ENCODE measurements at places on chromosomes 1 and 21.

GRCh38 chr21:14451546-14451945 is 68.6 kb upstream of the HSPA13 start:
- no peak for DNase-seq

- DNase-seq, result no peak
These were observed 69.7 kb downstream of the ST6GALNAC3 start for GRCh38 chr1:76144247-76144646.

GRCh38 chr1:109935451-109935900 is 24.8 kb downstream of the CSF1 start:
- DNase-seq, result no peak

DNA sequence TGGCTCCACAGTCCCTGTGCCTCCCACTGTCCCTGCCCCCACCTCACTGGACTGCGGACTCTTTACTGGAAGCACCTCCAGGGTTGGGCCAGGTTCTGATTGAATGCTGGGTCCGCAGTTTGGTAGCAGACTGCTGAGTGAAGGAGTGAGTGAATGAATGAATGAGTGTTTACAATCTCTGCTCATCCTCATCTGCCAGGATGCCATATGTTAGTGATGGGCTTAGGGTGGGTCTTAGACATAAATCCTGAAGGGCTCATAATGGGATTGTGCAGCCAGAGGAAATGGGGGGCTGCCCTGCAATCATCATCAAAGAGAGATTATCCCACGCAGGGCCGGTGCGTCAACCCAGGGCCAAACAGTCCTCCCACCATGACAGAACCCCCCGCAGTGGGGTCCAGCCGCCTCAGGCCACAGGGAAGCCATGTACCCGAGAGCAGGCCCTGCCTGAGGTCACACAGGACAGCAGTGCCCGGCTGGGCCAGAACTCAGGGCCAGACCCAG is 26.1 kb downstream of the SLC1A7 start:
- DNase-seq, result no peak

DNA sequence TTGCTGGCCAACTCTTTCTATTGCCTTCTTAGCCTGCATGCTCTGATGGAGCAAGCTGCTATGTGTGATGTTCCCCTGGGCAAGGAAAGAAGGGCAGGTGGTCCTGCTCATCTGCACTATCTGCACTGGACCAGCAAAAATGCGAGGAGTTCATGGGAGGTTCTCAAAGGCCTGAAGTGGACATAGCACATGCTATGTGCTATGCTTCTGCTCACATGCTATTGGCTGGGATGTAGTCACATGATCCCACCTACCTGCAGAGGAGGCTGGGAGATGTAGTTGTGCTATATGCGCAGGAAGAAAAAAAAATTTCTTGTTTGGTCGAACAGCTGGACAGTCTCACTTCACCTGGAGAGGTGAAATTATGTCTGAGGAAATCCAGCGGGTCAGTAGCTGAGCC is 587.7 kb downstream of the MATN1 start:
- DNase-seq, result no peak

DNA sequence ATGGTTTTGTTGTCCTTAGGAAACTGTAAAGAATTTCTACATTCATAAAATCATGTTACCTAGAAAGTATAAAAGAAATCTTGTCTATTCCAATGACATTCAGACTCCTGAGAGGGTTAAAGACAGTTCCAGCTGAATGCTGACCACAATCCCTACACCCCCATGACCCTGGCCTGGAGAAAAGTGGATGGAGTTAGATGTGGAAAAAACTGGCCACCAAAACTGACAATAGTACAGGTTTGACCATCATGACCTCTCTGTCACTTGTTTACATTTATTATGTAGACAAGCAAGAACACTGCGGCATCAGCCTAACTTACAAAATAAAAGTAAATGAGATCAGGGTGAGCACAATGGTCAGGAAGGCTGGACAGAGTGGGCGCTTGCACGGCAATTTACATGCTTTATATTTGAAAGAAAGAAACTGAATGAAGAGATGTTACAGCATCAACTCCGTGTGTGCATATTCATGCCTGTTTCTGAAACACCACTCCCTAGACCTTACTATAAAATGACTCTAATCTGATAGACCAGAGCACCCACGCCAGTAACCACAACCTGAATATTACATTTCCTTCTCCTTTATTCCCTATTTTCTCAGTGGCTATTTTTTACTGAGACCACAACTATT is 116.0 kb downstream of the ESRRG start:
- no peak for DNase-seq

DNA sequence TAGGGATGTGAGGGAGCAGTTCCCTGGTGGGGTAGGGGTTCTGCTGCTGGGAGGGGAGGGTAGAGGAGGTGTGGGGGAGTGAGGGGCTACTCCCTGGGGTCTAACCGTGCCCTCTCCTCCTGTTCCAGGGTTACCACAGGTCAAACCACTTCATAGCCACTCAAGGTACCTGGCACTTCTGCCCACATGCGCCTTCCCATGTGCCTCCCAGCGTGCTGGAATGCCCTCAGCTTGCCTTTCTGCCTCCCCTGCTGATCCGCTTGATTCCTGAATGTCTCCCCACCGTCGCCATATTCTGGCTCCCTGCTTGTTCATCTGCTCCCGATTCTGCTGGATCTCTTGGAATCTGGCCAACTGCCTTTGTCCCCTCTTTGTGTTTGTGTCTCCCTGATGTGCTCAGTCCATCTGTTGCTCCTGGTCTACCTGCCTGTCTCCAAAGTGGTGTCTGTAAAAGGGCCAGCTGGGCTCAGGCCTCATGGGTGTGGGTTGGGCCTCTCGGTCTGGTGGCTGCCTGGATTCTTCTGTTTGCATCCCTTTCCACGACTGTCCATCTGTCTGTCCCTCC is 74.4 kb downstream of the PTPRU start:
- DNase-seq, result no peak

GRCh38 chr1:15708486-15709137 is 24.5 kb downstream of the PLEKHM2 start:
- DNase-seq, result no peak

DNA sequence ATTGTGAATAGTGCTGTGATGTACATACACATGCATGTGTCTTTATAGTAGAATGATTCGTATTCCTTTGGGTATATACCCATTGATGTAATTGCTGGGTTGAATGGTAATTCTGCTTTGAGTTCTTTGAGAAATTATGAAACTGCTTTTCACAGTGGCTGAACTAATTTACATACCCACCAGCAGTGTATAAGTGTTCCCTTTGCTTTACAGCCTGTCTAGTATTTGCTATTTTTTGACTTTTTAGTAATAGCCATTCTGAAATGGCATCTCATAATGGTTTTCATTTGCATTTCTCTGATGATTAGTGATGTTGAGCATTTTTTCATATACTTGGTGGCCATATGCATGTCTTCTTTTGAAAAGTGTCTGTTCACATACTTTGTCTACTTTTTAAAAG is 54.5 kb upstream of the FAM78B start:
- DNase-seq, result no peak

DNA sequence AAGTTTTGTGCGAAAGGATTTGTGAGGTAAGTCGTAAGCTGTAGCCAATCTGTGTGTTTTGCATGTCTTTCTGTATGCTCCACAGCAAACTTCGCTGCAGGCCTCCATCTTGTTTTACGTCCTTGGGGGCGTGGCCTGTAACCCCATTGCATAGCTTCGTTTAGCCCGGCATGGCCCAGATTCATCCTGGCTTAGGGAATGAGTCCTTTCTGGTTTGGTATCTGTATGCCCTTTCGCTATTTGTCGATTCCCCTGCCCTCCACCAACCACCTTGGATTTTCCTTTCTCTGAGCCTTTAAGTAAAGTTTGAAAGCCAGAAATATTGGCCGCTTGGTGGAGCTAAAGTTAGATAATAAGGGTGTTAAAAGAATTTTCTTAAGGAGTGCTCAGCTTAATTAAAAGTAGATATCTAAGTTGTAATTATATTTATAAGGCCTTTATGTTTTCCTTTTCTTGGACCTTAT is 1.1 kb downstream of the THEM4 start:
- DNase-seq, result no peak

GRCh38 chr1:209567698-209568175 is 15.8 kb upstream of the CAMK1G start:
- DNase-seq, result no peak

- no peak for DNase-seq
These were observed 45.4 kb downstream of the KCND3 start for GRCh38 chr1:111943846-111944749.

GRCh38 chr21:15774590-15774989 is 44.8 kb downstream of the USP25 start:
- no peak for DNase-seq

GRCh38 chr1:88768816-88769215 is 84.7 kb downstream of the PKN2 start:
- no peak for DNase-seq

- DNase-seq, result no peak
These were observed 867.8 kb downstream of the AMY1C start for GRCh38 chr1:104617474-104617873.

DNA sequence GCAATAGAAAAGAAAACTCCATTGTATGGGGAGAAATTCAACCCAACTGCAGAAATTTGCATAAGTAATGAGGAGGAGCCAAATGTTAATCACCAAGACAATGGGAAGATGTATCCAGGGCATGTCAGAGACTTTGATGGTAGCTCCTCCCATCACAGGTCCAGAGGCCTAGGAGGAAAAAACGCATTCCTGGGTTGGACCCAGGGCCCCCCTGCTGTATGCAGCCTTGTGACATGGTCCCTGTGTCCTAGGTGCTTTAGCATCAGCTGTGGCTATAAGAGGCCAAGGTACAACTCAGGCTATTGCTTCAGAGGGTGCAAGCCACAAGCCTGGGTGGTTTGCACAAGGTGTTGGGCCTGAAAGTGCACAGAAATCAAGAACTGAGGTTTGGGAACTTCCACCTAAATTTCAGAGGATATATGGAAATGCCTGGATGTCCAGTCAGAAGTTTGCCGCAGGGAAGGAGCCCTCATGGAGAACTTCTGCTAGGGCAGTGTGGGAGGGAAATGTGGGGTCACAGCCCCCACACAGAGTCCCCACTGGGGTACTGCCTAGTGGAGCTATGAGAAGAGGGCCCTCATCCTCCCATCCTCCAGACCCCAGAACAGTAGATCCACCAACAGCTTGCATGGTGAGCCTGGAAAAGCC is 162.3 kb downstream of the TGFB2 start:
- DNase-seq, result no peak

DNA sequence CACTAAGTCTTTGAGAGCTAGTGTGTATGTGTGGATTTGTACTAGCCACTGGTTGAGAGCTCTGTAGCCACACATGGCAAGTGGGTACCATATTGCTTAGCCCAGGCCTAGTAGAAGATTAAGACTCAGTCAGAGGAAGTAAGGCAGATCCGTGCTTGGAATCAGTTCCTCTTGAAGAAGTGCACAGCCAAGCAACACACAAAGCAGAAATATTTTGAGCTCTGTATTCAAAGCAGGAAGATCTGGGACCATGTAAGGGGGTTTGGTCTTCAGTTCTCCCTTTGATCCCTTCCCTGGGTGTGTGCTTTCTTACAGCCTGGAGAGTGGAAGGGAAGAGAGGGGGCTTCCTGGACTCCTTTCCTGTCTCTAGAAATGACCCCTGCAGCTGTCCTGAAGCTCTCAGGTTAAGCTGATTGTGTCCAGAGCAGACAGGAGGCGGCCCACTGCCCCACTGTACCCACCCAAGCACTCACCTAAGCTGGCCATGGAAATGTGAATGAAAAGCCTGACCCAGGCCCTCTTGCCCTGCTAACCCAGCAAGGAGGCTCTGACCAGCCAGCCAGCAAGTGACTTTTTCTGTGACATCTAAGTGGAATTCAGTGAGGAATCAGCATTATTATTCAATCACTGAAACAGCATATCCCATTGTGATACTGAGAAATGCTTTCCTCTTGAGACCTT is 3.6 kb downstream of the ETS2 start:
- DNase-seq, result no peak

- DNase-seq, result no peak
These were observed 169.4 kb downstream of the ACTL8 start for GRCh38 chr1:17924578-17924977.

- DNase-seq, result no peak
These were observed 18.2 kb downstream of the RPL5 start for GRCh38 chr1:92850019-92850418.

DNA sequence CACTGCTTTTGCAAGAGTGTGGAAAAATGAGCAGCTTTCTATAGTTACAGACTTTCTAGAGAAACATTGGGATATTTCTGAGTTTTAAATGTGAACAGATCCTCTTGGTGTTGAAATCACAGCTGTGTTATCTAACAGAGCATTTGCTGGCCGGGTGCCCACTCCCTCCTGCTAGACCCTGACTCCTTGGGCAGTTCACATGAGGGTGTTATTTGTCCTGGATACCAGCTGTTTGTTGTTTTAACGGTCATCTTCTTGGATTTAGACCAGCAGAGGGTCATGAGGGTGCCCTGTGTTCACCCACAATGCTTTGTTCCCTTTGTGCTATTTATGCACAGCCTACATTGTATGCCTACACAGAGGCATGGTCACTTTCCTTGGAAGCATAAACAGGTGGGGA is 67.1 kb downstream of the CENPF start:
- no peak for DNase-seq

GRCh38 chr1:57034713-57035112 is 68.9 kb upstream of the C8B start:
- DNase-seq, result no peak

DNA sequence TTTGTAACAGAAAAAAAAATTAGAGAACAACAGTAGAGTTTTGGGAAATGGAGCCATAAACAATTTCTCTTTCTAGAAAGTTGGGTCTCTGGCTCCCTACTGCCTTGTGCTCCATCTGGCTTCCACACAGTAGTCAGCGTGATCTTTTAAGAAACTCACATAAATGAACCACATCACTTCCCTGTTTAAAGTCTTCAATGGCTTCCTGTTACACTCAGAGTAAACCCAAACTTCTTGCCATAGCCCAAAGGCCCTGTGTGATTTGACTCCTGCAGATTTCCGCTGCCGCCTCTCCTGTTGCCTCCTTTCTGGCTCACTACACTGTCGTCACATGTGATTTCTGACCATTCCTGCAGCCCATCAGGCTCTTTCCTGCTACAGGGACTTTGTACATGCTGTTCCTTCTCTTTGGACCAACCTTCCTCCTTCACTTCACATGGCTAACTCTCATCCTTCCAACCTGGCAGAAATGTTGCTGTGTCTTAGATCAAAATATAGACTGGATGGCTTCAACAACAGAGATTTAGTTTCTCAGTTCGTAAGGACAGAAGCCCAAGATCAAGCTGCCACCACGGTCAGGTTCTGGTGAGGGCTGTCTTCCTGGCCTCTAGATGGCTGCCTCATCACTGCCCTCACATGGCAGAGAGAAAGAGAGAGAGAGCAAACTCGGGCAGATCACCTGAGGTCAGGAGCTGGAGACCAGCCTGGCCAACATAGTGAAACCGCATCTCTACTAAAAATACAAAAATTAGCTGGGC is 34.0 kb downstream of the OPRD1 start:
- DNase-seq, result no peak

DNA sequence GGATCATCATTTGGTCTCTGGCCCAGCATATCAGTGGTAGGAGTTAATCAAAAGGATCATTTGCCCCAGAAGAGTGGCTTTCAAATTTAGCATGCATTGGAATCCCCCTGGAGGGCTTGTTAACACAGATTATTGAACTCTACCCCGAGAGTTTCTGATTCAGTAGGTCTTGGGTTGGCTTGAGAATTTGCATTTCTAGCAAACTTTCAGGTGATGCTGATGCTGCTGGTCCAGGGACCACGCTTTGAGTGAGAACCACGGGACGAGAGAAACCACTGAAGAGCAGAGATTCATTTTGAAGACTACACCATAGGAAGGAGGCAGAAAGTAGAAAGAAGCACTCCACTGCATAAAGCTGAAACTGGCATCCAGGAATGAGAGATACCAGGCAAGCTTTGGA is 81.3 kb upstream of the DUSP10 start:
- no peak for DNase-seq
